ENCODE measurements at places on chromosomes 6 and 20. TPM values are rescaled to one million over a fixed set of nuclear protein-coding genes. Genes with fewer than 3 reads are reported as not detected.

DNA sequence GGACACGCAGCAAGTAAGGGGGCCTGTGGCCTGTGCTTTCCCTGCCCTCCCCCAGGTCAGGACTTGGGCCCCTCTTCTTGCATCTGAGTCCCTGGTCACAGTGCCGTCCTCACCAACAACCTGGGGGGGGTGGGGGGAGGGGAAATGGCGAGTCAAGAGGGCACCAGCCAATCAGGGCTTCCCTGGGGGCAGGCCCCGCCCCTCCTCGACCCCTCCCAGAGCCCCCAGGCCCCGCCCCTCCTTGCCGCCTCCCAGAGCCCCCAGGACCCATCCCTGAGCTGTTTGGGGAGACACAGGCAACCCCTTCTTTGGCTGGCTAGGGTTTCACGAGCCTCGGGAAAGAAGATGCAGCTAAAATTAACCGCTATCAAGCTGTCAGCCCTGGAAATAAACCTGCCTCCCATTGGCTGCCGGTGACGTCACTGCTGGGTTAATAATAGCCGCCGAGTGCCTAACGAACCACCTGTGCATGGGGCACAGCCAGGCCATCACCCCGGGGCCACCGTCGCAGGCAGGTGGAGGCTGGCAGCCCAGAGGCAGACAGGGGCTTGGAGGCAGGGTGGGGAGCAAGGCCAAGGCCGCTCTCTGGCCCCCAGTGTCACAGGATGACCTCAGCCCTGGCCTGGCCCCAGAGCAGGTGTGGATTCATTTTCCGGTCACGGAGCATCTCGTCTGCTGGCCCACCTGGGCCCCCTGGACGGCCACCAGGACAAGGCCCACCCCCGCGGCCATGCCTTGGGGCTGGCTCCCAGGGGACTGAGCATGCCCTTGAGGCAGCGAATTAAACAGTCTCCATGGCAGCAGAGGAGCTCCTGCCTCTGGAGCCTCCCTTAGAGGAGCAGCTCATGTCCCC is 3.2 kb upstream of the EEF1A2 start:
- H3K4me3 ChIP-seq = no peak overlapping the region
- H3K27me3 ChIP-seq = peaks cover 26% of the 10 kb centered on the region
- no peaks in the 10 kb centered on the region for H3K36me3 ChIP-seq
- H3K27ac ChIP-seq = no peak overlapping the region

DNA sequence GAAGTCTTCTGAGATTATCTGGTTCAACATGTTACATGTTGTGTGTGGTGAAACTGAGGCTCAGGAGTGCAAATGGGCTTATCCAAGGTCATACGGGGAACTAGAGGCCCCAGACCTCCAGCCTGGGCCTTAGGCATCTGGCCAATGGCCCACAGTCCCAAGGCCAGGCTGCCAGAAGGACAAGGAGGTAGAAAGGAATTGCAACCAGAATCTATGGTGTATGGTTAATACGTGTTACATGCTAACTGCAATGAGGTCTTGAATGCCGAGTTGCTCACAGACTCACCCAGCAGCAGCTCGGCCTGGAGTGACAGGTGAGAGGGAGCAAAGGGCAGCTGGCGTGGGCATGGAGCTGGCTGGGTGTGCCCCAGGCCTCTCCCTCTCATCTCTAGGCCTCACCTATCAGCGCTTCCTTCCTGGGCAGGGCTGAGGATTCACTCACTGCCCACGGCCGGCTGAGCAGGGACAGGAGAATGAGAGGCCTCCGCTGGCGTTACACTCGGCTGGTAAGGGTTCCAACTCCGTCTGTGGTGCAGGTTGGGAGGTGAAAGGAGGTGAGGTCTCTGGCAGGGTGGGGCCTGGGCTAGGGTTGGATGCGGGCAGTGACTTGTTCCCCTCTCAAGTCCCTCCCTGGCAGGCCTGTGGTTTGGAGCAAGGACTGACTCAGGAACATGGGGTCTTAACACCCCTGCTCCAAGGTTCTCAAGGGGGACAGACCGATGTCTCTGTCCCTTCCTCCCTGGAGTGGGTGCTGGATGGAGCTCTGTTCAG is at the start of gene TLDC2:
Gene TLDC2, plus strand, starts transcription at position 437 of the 771 bp plus-strand sequence. Its CDS starts 37 bp downstream, at position 474.
- no peaks in the 10 kb centered on the region for H3K4me1 ChIP-seq
- no peak within 1 kb of the TSS for H3K27ac ChIP-seq
- no peak for DNase-seq
- H3K27me3 ChIP-seq = no peaks in the 10 kb centered on the region

DNA sequence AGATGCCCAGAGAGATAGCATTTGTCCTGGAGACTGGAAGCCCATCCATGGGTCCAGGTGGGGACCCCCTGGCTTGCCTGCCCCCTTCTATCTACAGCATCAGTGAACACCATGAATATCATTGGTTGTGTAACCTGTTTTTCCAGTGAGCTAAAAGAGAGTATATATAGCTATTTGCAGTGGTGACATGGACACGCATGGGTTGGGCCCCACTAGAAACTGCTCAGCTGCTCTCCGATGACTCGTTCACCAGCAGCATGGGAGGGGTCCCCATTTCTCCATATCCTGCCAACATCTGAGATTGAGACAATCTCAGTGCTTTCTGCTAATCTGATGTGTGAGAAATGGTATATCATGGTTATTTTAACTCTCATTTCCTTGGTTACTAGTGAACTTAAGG is 4.0 kb upstream of the ZC3H12D start:
- no peaks in the 10 kb centered on the region for H3K27me3 ChIP-seq
- H3K27ac ChIP-seq = peak overlapping the region; percentile 78
- DNase-seq = peak; percentile 68
- peaks cover 5% of the 10 kb centered on the region for H3K36me3 ChIP-seq

DNA sequence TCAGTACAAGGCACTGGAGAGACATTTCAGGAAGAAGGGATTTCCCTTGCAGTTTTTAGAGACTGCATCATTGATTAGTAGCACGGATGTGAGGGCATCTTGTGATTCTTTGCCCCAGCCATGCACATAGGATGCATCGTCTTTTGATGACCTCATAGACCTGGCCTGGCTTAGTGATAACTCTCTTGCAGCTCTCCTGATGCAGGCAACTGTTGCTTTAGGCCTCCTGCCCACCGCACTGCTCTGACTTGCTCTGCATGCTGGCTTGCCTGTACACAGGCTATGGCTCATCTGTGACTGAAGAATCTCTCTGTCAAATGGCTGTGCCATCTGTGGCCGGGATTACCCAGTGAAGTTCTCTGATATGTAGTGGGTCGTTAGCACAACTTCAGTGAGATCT is 207.7 kb upstream of the PTCHD4 start:
- no peaks in the 10 kb centered on the region for H3K36me3 ChIP-seq
- no peaks in the 10 kb centered on the region for H3K27me3 ChIP-seq
- no peak overlapping the region for H3K27ac ChIP-seq
- no peak overlapping the region for H3K4me3 ChIP-seq

The KIFC1 gene
- 64.9 TPM for total RNA-seq

The VIP gene
- total RNA-seq = not detected

The CGA gene
- not detected for total RNA-seq

DNA sequence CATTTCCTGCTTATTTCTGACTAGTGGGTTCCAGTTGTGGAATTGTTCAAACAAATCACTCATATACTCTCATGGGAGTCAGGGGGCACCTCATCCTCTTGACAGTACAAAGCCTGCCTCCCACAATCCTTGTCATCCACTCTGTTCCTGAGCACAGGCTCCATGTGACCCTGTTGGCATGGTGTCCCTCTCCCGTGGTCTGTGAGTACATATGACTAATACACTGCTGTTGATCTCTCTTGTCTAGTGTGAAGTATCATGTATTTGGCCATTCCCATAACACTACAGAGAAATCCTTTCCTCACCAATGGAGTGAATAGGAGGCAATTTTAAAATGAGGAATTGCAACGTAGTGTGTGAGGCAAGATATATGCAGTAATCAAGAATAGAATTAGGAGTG is 185.3 kb downstream of the OGFRL1 start:
- no peak overlapping the region for H3K4me3 ChIP-seq
- H3K27me3 ChIP-seq = peaks cover 2% of the 10 kb centered on the region
- H3K4me1 ChIP-seq = peaks cover 3% of the 10 kb centered on the region
- peak; percentile 21 for DNase-seq

- H3K27ac ChIP-seq = no peak overlapping the region
- H3K4me1 ChIP-seq = peaks cover 2% of the 10 kb centered on the region
- H3K36me3 ChIP-seq = no peaks in the 10 kb centered on the region
- DNase-seq = no peak
- H3K27me3 ChIP-seq = peaks cover 7% of the 10 kb centered on the region
These were observed 858 bp downstream of the BCAS1 start for GRCh38 chr20:54069501-54069971.

GRCh38 chr6:111185954-111186353 is 98.7 kb downstream of the SLC16A10 start:
- DNase-seq = no peak
- no peaks in the 10 kb centered on the region for H3K36me3 ChIP-seq
- no peaks in the 10 kb centered on the region for H3K4me1 ChIP-seq
- H3K27me3 ChIP-seq = no peaks in the 10 kb centered on the region

- H3K27ac ChIP-seq = no peak overlapping the region
- DNase-seq = no peak
- H3K27me3 ChIP-seq = no peaks in the 10 kb centered on the region
- no peaks in the 10 kb centered on the region for H3K4me1 ChIP-seq
- H3K36me3 ChIP-seq = no peaks in the 10 kb centered on the region
These were observed 102.5 kb downstream of the PAK5 start for GRCh38 chr20:9736373-9736772.

DNA sequence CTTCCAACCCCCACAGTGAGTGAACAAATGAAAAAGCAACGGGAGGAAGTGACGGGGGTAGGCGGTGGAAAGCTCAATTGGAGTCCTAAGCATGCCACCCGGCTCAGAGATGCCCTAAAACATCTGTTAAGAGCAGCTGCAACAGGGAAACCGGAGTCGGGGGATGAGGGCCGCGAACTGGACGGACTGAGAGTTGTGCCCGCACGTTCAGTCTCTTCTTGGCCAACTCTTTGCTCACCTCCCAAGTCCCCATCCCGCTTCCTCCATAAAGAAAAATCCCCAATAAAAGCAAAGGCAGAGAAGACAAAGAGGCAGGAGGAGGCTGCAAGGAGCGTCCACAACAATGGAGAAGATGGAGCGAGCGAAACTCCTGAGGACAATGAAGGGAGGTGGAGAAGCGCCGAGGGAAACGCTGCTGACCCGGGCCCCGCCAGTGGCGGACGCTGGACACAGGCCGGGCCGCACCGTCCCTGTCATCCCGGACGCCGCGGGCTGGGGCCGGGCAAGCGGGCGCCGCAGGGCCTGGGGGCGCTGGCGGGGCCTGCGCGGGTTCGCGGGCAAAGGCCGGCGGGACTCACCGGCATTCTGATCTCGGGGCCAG is 600 bp downstream of the SEC63 start:
- peaks cover 22% of the 10 kb centered on the region for H3K4me1 ChIP-seq
- peaks cover 14% of the 10 kb centered on the region for H3K36me3 ChIP-seq
- DNase-seq = peak; percentile 89
- H3K27ac ChIP-seq = peak overlapping the region; percentile 99

- peak overlapping the region; percentile 93 for H3K4me3 ChIP-seq
- DNase-seq = peak; percentile 87
- H3K27me3 ChIP-seq = peaks cover 12% of the 10 kb centered on the region
- peaks cover 2% of the 10 kb centered on the region for H3K36me3 ChIP-seq
These were observed 6.2 kb upstream of the ZNF311 start for GRCh38 chr6:29011276-29011734.

DNA sequence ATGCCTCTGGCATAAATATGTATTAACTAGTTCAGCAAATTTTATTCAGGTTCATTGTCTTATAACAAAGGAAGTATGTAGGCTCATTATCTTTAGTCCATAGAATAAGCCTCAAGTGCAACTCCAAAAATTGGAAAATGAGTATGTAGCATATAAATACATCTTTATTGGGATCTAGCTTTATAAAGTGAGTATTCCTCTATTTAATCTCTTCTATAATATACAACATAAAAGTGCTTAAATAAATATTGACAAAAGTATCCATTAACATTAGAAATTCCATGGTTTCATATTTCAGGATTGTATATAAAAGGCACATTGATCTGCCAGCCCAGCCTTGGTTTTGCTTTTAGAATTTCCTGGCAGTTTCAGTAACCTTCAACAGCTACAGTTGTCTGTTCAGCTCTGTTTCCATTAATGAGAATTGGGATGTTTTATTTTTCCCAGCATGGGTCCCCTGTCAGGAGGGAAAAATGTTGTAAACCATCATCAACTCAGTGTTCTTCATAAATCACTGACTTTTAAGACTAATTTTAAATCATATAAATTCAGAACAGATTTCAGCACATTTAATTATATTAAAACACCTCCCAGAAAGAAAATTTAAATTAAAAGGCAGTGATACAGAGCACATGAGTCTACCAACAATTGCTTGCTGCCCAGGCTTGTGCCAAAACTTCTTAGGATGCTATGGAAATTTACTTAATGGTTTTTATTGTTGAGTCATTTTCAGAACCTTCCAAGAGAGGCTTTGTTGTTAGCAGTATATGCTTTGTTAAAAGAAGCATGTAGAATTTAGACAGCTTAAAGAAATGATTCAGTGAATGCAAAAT is 119.7 kb downstream of the ADGRG6 start:
- H3K4me3 ChIP-seq = no peak overlapping the region
- no peak overlapping the region for H3K27ac ChIP-seq
- no peak for DNase-seq
- no peaks in the 10 kb centered on the region for H3K27me3 ChIP-seq
- H3K4me1 ChIP-seq = no peaks in the 10 kb centered on the region
- no peaks in the 10 kb centered on the region for H3K36me3 ChIP-seq

The PTCHD4 gene
- total RNA-seq = not detected

The BPIFB1 gene
- total RNA-seq = not detected

The CST5 gene
- not detected for total RNA-seq

The KHDC3L gene
- total RNA-seq = not detected

DNA sequence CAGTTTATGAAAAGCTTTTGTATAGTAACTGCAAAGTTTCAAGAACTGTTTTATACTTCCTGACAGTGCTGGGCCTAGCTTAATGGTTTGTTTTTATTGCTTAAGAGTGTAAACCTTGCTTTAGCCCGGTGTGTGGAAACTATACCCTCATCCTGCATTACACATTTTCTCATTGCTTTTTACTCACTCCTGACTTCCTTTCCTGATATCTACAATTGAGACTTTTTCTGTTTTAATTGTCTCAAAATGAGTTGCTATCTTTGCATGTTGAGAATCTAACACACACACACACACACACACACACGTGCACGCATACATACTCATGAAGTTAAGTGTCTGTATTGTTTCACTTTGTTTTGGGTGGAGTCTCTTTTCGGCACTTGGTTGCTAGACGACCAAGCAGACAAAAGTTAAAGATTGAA is 16.7 kb downstream of the BMP2 start:
- H3K4me3 ChIP-seq = no peak overlapping the region
- H3K4me1 ChIP-seq = no peaks in the 10 kb centered on the region
- H3K27me3 ChIP-seq = no peaks in the 10 kb centered on the region

The PTPRK gene
- 5.4 TPM for total RNA-seq

DNA sequence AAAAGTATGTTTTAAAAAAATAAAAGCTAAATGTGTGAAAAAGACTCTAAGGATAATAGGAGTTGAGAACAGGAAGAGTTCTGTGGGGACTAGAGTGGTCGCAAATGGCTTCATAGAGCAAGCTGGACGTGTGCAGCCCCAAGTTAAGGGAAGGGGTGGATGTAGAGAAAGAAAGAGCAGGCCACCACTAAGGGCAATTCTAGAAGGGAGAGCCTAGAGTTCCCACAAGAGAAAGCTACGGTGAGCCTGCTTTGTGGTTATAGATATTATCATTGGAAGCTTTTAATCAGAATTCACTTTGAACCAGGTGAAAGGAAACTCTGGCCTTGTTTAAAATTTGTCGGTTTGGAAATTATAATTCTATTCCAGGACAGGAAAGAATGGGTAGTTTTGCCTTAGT is 101.6 kb downstream of the HIVEP2 start:
- H3K27me3 ChIP-seq = no peaks in the 10 kb centered on the region
- H3K4me1 ChIP-seq = peaks cover 73% of the 10 kb centered on the region
- H3K36me3 ChIP-seq = peaks cover 8% of the 10 kb centered on the region

Measured in activated CD4-positive, alpha-beta T cell treated with anti-CD3 and anti-CD28 coated beads, Interleukin-2, amount 10 ng/mL, durations not matched to agents 24 days and 14 days (primary cell).